Breast epithelium (tissue), 4 donors: ENCODE measurements at places on chromosomes 4 and X. TPM values are rescaled to one million over a fixed set of nuclear protein-coding genes. Genes with fewer than 3 reads are reported as not detected.

GRCh38 chrX:13001097-13001496, 26.2 kb downstream of the TMSB4X start:
- DNase-seq = no peak

GRCh38 chrX:2501559-2502102, 855 bp upstream of the DHRSX start:
- no peak for DNase-seq

- no peak for DNase-seq
Observed at GRCh38 chr4:137393044-137393443, 139.2 kb downstream of the PCDH18 start.

- DNase-seq = no peak
Observed at GRCh38 chrX:48737940-48738339, 23.6 kb upstream of the GLOD5 start.

DNA sequence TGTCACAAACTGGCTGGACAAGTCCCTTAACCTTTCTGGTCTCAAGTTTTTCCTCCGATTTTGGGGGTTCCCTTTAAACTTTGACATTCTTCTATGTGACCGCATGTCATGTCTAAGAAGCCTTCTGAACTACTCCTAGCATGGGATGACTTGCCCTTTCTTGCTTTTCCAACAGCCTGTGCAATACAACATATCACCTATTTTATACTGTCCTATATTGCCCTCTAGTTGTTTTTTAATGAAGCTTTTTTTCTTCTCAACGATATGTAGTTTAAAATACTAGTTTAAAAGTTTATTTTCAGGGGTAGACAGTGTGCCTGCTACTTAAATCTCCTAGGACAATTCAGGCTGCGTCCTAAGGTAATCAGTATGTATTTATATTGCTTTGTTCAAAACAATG, 1.0 kb upstream of the IGBP1 start:
- DNase-seq = no peak

GRCh38 chrX:41350150-41350975, 16.4 kb downstream of the DDX3X start:
- no peak for DNase-seq

ADRA2C gene
- 6.9 TPM for total RNA-seq

KLF8 gene
- 27.4 TPM for total RNA-seq

- no peak for DNase-seq
Observed at GRCh38 chrX:149032449-149032848, 472.7 kb downstream of the IDS start.

DNA sequence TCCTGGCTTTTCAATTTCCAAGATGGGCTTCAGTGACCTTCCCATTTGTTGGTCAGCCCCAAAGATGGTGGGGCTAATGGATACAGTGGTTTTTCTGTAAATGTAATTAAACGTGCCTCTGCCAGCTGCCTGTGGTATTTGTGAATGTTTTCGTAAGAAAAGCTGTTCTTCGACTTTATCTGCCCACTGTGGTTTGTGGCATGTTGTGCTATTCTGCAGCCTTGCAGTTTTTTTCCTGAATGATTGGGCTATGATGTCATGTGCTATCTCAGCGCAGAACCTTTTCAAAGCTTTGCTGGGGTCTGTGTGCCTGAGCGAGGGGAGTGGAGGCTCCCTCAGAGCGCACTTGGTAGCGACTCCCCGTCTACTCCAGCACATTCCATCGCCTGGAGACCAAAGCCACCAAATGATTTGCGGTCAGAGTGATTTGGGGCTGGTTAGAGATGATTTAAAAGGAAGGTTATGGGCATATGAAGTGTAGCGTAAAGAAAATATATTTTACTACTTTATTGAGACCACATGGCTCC, 137.5 kb downstream of the PALLD start:
- DNase-seq = no peak

DNA sequence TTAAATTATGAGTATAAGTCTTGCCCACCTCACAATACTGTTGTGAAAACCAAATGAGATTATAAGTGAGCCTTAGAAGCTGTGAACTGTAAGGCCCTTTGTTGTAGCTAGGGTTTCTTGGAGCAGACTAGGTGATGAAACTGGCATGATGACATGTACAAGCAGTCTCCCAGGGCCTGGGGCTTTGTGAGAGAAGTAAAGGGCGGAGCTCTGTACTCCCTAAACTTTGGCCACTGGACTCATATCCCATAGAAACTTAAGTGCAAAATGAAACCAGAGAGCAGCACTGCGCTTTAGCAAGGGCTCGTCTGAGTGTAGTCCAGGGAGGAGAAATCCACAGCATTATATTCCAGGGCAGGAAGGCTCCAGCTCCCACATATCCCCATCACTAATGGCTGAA, 385.6 kb upstream of the FGF16 start:
- DNase-seq = no peak

DNA sequence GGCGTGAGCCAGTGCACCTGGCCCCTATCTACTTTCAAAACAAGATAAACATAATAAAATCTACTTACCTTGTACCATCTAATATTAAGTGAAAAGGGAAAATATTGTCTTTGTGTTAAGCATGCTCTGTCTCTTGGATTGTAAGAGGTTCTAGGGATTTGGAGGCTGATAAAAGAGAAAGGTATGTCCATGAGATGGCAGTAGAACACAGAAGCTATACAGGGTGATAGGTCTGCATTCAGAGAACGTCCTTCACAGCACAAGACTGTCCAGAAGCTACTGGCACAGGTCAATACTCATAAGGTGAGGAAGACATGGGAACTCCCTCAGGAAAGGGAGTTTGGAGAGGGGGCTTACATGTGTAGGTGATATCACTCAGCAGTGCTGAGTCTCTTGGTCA, 135.5 kb downstream of the TMEM47 start:
- DNase-seq = no peak

DNA sequence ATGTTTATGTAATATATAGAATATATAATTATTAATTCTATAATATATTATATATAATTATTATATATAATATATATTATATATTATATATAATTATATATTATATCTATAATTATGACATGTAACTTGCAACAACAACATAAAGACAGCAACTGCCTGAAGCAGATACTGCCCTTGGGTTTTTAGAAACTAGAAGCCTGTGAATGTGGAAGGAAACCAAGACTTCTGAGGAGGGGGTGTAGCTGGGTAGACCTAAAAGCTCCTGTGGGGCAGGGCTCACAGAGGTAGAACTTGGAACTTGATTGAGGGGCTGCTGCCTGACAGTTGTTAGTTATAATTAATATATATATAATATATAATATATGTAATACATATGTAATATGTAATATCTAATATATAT, 167.2 kb upstream of the SLIT2 start:
- DNase-seq = no peak

GPRASP1 gene
- 16.1 TPM for total RNA-seq

DNA sequence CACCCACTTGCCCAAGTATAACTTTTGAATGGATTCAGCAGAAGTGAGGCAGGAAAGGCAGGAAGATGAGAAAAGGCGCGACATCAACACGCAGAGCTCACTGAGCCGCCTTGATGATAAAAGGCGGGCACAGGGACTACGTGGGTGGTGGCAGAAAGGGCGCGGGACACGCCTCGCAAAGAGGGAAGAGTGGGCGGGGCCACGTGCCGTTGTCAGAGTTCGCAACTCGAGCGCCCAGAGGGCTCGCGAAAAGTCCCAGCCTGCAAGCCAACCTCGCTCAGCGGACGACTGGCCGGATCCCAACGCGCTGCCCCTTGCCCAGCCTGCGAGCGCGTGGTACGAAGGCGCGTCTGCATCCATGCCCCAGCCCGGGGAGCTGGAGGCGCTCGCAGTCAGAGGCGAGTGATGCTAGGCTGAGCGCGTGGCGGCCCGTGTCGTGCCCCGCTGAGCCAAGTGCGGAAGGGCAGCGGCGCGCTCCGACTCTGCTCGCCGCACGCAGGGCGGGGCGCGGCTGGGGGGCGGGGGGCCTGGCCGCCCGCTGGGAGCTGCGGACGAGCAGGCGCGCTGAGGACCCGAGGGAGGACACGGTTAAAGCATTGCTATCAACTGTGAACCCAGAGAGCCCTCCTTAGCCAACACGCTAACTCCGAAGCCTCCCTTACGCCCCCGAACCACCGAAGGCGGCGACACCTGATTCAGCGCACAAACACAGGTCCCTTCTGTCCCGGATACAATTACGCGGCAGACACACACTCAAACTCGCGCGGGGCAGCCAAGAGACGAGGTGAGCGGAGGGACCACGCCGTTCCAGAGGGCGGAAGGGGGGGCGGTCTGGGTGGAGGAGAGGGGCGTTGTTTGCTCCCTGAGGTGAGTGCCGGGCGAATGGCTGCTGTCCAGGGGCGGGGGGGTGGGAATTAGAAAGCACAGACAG, at the start of gene UGT8:
UGT8 (plus strand) TSS at position 617 of the 931 bp plus-strand sequence. CDS start 24,074 bp downstream, outside the sequence.
- DNase-seq = no peak

DNA sequence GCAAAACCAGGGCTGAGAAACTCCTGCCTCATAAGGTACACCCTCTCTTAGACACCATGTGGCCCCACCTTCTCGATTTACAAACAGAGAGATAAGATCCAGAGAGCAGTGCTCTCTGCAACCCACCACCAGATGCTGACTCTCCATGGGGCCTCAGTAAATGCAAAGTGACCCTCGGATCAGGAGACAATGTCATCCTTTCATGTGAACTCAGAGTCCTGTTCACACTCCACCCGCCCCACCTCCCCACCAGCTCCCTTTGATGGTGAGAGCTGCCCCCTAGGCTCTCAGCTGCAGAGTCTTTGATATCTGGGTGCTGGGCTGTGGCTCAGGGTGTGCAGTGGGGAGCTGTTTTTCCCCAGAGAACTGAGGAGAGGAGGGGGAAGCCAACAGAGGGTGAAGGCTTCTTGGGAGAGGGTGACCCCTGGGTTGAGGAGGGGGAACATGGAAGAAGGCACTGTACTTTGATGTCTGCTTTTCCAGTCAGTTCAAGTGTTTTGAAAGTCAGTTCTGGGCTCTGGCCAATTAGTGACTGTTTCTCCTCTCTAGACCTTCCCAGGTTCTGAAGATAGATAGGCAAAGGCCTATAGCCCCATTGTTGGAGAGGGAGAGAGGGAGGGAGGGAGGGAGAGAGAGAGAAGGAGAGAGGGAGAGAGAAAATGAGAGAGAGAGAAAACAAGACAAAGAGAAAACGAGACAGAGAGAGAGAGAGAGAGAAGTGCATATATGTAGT, 88.2 kb downstream of the SCD5 start:
- no peak for DNase-seq

TEX11 gene
- total RNA-seq = not detected

GRCh38 chr4:5371415-5372190, 320.3 kb downstream of the STK32B start:
- no peak for DNase-seq

DNA sequence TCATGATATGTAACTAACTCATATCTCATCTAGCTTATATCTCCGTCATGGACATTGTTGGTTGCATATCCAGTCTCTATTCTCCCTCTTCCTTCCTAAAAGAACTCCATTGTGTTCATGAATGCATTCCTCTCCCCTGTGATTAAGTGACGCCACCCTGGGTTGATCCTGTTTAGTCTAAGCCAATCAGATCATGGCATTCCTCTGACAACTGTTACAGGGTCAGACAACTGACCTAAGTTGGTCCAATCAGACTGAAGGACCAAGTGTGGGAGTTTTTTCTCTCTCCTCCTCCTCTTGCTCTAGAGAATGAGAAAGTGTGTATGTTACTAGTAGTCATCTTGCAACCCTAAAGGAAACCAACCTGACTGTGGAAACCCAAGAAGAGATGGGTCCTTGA, 3.6 kb downstream of the APOO start:
- DNase-seq = no peak

EDA gene
- 5.0 TPM for total RNA-seq

DNA sequence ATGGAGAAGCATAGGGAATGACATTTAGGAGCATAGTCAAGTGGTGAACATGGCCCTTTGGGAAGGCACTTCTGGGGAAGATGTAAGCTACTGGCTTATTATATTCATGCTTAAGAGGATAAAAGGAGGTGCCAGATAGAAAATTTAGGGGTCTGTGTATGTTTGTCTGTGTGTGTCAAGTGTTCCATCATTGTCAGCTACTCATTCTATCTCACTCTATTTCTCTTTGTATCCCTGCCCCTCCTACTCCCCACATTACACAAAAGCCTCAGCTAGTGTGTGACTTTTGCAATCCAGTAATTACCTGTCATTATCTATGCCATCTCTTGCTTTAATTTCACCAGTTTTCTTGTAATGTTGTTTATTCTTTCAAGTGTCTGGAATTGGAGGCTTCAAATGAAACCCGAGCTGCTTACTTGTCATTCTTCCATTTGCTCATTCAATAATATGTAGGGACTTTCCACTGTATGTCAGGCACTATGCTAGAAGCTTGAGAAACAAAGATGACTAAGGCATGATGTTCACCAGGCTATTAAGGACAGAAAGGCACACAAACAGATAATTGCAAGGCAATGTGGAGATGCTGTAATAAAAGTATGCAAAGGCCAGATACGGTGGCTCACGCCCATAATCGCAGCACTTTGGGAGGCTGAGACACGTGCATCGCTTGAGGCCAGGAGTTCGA, 229.8 kb upstream of the TEX13C start:
- no peak for DNase-seq

ARHGAP36 gene
- 119 TPM for total RNA-seq

GRCh38 chr4:26133840-26134239, 187.0 kb upstream of the RBPJ start:
- DNase-seq = no peak

ALB gene
- total RNA-seq = not detected

- no peak for DNase-seq
Observed at GRCh38 chr4:38069271-38069760, 109.1 kb downstream of the PTTG2 start.

GRCh38 chr4:169485791-169486742, 126.3 kb downstream of the NEK1 start:
- DNase-seq = no peak

DNA sequence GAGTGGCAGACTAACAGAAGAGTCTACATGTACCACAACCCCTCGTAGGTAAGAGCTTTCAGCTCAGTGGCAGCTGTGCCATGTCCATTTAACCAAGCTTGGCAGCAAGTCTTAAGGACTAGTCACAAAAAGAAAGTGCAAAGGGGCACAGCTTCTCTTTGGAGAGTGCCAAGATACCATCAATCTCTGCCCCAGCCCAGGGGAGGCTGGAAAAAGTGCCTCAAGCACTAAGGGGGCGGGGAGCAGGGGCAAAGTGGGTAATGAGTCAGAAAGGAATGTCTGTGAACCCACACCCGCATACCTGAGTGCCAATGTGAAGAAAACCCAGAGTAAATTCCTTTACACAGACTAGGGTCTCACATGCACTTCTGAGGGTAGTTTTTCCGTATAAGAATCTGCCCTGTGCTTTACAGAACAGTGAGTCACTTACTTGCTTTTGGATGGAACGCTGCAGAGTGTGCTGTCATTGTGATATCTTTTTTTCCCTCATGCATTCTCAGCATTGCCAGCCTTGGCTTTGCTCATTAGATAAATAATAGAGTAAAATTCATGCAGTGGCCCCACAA, 219.8 kb downstream of the ZNF674 start:
- peak; percentile 18 for DNase-seq

GBA3 gene
- total RNA-seq = 0.16 TPM
